ENCODE measurements at places on chromosomes 7 and 10. TPM values are rescaled to one million over a fixed set of nuclear protein-coding genes. Genes with fewer than 3 reads are reported as not detected.

AKR1C3 gene
- total RNA-seq, result 77.5 TPM

CCDC3 gene
- total RNA-seq, result 0.23 TPM

LIPN gene
- 0.66 TPM for total RNA-seq

TBXAS1 gene
- total RNA-seq, result 72.7 TPM

DNA sequence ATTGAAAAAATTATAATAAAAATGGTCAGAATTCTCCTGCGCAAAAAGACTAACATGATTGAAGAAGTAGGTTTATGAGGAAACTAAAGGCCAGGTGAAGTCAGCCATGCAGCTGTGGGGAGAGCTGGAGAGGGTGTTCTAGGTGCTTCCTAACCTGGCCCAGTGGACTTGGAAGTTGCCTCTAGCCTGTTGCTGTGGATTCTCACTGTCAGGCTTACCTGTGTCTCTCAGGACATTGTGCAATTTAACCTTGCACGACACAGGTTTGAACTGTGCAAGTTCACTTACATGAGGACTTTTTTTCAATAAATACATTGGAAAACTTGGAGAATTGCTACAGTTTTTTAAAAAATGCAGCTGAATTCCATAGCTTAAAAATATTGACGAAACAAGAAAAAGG lies 266.4 kb downstream of the CXCL12 start:
- H3K27me3 ChIP-seq, result no peaks in the 10 kb centered on the region
- no peaks in the 10 kb centered on the region for H3K36me3 ChIP-seq
- no peak for DNase-seq
- no peaks in the 10 kb centered on the region for H3K4me1 ChIP-seq
- H3K4me3 ChIP-seq, result no peak overlapping the region

GRCh38 chr10:29849126-29849833 lies 210.1 kb downstream of the JCAD start:
- DNase-seq, result no peak
- no peaks in the 10 kb centered on the region for H3K36me3 ChIP-seq
- no peaks in the 10 kb centered on the region for H3K4me1 ChIP-seq
- H3K4me3 ChIP-seq, result no peak overlapping the region
- no peak overlapping the region for H3K27ac ChIP-seq

DNA sequence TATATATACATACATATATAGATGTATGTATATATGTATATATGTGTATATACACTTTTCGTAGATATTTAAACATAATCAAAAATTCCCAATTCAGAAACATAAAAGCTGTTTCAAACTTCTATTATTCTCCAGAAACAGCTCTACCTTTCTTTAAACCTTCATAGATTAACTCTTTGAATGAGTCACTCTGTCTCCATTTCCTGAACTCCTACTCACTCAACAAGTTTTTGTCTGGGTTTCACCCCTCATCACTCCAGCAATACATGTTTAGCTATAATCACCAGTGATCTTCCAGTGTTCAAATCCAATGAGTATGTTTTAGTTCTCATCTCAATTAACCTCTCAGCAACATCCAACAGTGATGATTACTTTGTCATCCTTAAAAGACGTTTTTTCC lies 9.6 kb downstream of the DGKB start:
- no peak overlapping the region for H3K4me3 ChIP-seq
- H3K4me1 ChIP-seq, result no peaks in the 10 kb centered on the region
- no peaks in the 10 kb centered on the region for H3K27me3 ChIP-seq
- H3K36me3 ChIP-seq, result no peaks in the 10 kb centered on the region
- no peak overlapping the region for H3K27ac ChIP-seq

GRM3 gene
- not detected for total RNA-seq

DNA sequence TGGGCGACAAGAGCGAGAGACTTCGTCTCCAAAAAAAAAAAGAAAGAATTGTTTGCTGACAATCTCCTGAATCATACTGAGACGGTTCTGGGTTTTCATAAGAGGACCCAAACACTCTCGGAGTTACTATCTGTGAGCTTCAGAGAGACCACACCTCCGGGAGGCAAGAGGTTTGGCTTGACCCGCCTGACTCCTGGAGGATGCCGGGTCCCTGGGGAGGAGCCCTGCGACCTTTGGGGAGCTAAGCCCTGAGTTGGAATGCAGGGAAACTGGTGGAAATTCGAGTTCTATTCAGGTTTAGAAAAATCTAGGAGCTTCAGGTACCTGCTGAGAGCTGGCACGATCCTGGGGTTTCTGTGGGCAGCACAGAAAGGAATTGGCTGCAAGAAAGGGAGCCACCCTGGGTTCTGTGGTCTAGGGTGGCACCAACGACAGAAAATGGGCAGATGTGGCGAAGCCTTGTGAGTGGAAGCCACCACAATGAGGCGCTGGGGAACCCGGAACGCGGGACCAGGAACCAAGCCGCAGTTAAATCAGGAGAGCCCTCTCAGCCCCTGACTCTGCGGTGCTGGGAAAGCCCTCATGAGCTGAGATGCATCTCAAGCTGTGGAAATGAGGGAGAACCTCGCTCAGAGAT lies 21.9 kb upstream of the GATAD1 start:
- H3K27me3 ChIP-seq, result no peaks in the 10 kb centered on the region
- DNase-seq, result no peak
- H3K36me3 ChIP-seq, result no peaks in the 10 kb centered on the region

DNA sequence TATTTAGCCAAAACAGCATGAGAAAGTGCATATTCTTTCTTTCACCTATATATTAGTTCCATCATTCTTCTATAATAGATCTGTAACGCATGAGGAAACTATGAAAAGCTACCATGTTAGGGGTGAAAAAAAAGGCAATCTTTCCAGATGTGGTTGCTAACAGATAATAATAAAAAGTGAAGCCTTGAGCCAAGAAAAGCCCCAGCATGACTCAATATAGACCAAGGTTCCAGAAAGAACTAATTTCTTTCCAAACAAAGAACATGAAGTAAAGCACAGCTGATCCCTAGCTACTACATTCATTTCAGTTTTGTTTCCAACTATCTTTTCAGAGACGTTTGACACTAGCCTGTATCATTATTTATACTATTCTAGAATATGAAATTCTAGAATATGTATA lies 16.4 kb downstream of the ARL4A start:
- no peaks in the 10 kb centered on the region for H3K27me3 ChIP-seq
- no peaks in the 10 kb centered on the region for H3K4me1 ChIP-seq
- no peak for DNase-seq
- no peaks in the 10 kb centered on the region for H3K36me3 ChIP-seq
- no peak overlapping the region for H3K4me3 ChIP-seq

- H3K27ac ChIP-seq, result no peak overlapping the region
- no peaks in the 10 kb centered on the region for H3K27me3 ChIP-seq
- H3K36me3 ChIP-seq, result no peaks in the 10 kb centered on the region
- H3K4me1 ChIP-seq, result peaks cover 8% of the 10 kb centered on the region
- no peak for DNase-seq
- H3K4me3 ChIP-seq, result no peak overlapping the region
Observed at GRCh38 chr10:11886851-11887250, 63.7 kb downstream of the PROSER2 start.

DNA sequence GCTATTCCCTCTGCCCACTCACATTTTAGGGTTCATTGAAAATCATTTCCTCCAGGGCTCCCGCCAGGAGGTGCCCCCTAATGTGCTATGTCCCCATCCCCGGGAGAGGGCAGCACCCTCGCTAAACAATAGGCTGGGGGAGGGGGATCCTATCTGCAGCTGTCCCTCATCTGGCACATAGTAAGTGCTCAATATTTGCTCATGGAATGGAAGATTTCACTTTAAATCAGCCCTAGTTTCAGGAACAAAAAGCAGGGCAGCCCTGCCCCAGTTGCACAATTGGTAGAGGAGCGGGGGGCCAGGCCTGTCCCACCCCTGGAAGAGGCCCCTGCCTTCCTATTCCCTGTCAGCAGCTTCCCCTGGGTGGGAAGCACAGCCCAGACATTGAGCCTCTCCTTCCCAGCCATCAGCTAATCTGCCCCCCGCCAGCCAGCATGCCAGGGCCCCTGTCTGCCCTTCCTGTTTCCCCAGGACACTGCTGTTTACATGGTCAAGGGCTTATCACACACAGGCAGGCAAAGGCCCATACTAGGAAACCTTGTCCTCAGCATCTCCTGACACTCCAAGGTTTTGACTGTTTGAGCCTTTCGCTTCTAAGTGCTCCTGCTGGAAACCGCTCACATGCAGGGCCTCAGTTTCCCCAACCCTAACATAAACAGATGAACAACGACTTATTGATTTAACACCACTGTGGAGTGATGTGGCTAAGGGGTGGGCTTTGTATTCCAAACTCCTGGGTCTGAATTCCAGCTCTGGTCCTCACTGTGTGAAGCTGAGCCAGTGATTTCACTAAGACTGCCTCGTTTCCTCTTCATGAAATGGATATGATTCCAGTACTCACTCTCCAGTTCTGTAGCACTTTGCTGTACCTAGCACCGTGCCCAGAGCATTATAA lies 130.7 kb upstream of the ZMIZ1 start:
- DNase-seq, result no peak
- no peak overlapping the region for H3K4me3 ChIP-seq
- no peaks in the 10 kb centered on the region for H3K36me3 ChIP-seq
- H3K4me1 ChIP-seq, result no peaks in the 10 kb centered on the region

GRCh38 chr10:96971324-96971723 lies 139.2 kb downstream of the LCOR start:
- no peaks in the 10 kb centered on the region for H3K36me3 ChIP-seq
- H3K4me1 ChIP-seq, result no peaks in the 10 kb centered on the region
- no peaks in the 10 kb centered on the region for H3K27me3 ChIP-seq

DNA sequence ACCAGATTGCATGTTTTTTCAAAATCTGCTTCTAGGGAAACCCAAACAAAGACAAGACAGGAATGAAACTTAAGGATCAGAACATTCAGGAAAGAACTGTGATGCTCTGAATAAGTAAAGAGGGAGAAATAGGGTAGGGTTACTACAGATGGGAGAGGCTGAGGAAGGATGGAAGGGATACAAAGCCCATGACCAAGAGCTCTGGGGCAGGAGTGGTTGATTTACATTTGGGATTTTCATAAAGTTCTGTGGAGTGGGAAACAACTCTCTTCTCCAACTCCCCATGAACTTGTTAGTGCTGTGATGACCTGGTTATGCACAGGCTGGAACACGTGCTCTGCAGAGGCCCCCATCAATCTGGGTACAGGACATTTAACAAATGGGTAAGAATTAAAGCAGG lies 216.0 kb upstream of the KLF14 start:
- H3K4me3 ChIP-seq, result no peak overlapping the region
- no peak for DNase-seq
- no peaks in the 10 kb centered on the region for H3K27me3 ChIP-seq
- H3K4me1 ChIP-seq, result peaks cover 26% of the 10 kb centered on the region
